ENCODE measurements at places on chromosomes 6 and 20.

DNA sequence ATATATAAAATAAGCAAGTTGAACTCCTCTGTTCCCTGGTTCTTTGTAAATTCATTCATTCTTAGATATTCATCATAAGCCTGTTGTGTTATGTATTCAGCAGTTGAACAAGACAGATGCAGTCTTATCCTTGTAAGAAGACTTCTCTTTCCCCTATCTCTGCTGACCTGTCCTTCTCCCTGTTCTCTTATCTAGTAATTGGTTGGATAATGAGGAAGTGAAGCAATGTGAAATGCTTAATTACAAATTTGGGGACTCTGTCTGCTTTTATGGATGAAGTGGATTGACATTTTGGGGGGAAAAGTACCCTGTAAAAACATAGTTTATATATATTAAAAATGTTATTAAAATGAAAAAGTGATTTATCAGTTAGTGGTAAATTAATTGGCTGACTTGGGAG, 37.0 kb downstream of the CDKAL1 start:
- DNase-seq, result no peak

DNA sequence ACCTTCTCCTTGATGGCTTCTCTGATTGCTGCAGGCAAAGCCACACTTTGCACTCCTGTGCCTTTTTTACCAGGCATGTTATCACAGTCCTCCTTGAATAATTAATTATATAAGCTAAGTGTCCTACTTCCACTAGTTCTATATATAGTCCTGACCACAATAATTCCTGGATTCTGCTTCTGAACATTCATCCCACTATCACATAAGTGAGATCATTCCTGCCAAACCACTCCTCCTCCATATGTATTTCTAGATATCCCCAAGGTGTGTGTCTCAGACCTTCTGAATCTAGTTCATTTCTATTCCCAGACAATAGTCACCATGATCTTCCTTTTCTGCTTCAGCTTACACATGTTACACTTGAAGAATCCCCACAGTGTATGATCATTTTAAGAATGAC, 1237.5 kb upstream of the MAP3K7 start:
- DNase-seq, result no peak

DNA sequence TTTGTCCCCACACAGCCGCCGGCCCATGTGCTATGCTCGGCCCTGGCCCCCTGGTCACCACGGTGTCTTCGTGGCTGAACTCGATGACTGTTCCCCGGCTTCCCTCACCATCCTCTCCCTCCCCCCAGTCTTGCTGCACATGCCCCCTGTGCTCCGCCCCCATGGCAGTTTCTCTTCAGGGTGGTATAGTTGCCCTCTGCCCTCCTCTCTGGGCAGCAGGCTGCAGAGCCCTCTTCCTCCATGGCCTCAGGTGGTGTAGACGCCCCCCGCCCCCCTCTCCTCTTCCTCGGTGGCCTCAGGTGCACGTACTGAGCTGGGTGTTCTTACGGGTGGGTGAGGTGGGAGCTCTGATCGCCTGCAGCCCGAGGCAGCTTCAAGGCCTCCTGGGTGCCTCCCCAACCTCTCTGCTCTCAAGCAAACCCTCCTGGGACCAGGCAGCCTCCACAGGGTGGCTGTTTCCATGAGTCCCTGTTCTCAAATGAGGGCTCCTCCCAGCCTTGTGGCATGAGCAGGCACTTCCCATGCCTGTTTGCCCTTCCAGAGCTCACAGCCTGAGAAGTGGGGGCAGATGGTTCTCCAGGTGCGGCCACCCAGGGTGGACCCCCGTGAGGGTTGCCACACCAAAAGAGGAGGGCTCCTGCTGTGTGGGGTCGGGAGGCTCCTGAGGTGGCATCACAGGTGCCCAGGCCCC, 24.8 kb downstream of the COL20A1 start:
- no peak for DNase-seq

DNA sequence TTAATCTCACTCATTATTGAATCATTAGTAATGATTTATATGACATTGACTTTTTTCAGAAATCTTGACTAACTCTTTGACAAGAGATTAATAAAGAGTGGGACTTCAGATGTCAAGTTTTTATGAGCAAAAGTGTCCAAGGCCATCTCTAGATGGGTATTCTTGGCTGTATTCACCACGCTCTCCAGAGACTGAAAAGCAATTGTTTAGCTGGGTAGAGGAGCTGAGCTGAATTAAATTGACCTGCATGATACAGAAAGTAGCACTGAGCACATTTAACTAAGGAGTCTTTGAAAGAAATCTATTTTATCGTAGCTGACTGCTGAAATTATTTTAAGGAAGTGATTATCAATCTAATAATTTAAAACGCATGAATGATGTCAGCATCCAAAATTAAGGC, 89.4 kb downstream of the LINC00237 start:
- no peak for DNase-seq

- no peak for DNase-seq
Measured at GRCh38 chr6:116543149-116543548, 2.3 kb downstream of the TRAPPC3L start.

GRCh38 chr6:105250533-105250932, 70.7 kb upstream of the POPDC3 start:
- no peak for DNase-seq

GRCh38 chr6:142523515-142524375, 221.9 kb downstream of the ADGRG6 start:
- DNase-seq, result no peak

DNA sequence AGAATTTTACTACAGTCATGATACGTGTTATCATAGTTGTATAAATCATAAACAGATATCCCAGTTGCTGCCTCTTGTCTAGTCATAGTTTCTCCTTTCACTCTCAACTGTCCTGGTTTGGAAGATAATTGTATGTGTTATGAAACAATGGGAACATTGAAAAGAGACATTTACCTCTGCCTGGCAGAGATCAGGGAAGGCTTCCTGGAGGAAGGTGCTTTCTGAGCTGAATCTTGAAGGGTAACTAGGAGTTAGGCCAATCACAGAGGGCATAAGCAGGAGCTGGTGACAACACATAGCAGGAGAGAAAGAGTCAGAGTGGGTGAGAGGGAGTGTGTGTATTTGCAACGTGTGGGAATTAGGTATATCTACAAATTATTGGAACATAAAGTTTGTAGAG, 5.4 kb downstream of the ASXL1 start:
- DNase-seq, result no peak

GRCh38 chr6:44682280-44682679, 294.8 kb downstream of the CDC5L start:
- DNase-seq, result no peak

DNA sequence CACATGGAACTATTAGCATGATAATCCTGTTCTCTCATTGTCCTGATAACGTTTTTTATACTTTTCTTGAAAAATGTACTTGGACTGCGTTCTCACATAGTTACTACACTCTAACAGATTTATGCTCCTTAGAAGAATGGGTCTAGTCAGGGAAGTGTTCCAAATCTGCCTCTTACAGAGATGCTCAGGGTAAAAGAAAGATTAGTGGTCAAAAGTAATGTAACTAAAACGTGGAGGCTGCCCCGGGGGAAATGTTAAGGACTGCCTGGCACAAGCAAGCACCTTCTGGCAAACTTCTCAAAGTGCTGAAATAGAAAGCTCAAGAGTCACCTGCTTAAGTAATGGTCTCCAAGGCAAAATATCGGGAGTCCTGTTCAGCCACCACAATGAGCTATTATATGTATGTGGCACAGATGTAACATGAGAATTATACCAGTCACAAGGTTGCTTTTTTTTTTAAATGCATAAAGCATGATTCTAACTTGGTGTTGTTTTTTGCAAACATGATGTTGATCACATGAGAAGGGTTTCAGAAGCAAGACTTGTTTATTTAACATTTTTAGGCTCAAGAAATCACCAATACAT, 244.5 kb upstream of the JARID2 start:
- no peak for DNase-seq

DNA sequence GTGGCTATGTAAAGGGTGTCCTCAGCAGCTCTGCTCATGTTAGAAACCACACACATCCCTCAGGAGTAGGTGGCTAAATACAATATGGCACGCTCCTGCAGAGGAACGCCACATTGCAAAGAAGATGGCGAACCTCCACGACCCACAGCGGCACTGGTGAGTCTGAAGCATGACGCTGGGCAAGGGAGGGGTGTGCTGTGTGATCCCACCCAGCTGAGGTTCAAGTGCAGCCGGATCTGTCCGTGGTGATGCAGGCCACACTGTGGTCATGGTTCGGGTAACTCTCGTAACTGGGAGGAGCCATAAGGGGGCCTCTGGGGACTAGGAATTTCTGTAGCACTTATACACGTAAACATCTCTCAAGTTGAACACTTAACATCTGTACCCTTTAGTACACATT, 23.4 kb upstream of the APMAP start:
- DNase-seq, result no peak

- DNase-seq, result no peak
Measured at GRCh38 chr6:170438861-170439260, 114.2 kb downstream of the PSMB1 start.

DNA sequence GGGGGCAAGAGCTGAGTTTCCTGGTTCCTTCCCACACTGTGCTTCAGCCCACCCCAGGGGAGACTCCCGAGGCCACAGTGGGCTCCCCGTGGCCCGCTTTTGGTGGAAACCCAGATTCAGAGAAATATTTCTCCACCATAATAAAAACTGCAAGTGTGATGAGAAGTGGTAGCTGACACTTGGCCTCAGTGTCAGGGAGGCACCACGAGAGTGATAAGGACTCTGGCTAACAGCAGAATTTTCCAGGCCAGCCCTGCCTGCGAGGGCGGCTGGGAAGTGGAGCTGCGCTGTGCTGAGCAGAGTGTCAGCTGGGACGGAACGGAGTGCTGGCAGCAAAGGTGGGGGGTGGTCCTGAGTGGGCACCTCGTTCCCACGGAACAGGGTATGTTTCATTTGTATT, 22.5 kb downstream of the SPATA2 start:
- no peak for DNase-seq

DNA sequence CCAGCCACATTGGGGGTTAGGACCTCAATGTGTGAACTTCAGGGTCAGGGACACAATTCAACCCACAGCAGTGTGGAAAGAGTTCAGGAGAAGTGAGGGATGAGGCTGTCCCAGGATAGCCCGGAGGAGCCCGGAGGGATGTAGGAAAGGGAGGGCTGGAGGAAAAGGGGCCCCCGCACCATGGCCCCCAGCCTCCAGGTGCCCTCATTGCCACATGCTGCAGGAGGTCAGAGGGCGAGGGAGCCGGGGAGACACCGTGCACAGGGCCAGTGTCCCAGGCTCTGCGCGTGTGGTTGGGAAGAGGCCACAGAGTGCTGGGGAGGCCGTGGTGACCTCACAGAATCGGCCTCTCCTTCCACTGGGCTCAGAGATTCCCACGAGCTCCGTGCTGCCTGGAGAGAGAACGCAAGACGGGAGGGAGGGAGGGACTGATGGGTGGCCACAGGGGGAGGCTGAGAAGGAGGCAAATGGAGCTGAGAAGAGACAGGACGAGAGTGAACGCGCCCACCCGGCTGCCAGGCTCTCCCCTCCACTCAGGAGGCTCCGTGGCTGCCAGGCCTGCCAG, 215.1 kb downstream of the DLL1 start:
- no peak for DNase-seq

- DNase-seq, result peak; percentile 94
Measured at GRCh38 chr6:24936641-24937317, 1.0 kb upstream of the RIPOR2 start.

DNA sequence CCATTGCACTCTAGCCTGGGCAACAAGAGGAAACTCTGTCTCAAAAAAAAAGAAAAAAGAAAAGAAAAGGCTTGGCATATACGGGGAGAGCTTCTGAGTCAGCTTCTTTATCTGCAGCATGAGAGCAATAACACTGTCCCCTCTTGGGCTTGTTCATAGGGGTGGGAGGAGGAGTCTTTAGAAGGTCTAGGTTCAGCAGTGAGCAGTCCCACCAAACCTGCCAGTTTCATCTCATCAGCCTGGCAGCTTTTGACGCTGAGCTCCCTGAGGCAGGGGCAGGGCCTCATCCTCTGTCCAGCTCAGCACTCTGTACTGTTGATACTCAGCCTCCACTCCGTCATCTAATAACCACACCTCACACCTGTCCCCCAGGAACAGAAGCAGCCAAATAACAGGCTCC, 5.6 kb upstream of the C6orf132 start:
- DNase-seq, result no peak

Data from GM12864 (cell line).